ENCODE measurements at places on chromosomes 11 and 22.

DNA sequence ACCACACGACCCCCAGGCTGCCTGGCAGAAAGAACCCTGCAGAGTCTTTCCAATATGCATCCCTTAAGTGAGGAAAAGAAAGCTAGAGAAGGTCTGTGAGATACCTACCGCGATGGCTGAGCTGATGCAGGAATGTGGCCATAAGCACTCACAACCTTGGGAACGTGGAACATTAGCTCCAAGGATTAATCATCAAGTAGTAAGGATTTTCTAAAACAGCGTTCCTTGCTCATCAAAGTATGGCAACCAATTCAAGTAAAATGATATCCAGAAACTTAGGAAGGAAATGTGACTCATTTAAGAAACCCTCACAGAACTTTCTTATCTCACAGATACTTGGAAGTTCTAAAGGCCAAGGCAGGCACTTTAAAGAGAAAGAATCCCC is 12.8 kb downstream of the PACSIN2 start:
- DNase-seq, result peak; percentile 36

DNA sequence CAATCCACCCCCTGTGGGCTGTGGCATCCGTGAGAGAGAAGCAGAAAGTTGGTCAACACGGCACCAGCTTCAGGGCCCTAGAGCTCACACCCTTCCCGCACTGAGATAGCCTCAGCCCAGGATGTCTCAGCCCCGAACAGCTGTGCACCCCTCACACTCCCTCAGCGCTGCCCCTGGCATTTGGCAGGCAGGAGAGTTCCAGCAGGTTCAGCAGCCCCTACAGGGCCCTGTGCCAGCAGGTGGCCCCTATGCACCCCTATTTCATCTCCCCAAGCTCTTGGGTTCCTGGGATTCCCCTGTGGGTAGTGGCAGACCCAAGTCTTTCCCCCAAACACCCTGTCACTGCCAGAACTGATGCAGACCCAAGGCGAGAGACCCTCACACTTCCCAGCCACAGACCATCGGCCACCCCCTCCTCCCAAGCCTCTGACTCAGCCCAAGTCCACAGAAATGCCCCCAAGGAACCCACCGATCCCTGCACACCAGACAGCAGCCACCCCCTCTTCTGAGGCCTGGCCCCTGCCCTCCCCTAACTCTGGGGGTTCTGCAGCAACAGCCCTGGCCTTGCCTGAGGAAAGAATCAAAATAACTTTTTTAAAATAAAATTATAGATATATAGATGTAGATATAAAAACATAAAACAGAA is 183.6 kb downstream of the IGLL1 start:
- DNase-seq, result no peak

DNA sequence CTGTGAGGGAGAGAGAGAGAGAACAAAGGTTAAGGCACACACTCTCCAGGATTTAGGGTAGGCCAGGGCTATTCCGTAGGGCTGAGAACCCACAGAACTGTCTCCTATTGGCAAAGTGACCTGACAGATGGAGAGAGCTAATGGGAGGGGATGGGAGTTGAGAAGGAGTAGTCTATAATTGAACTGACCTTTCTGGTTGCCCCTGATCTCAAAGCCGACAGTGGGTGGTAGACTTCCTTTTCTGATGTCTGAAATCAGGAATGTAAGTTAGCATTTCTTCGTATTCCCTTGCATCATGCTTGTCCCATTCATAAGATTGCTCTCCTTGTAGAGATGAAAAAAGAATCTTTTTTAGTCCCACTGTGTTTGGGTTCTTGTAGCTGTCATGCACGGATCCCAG is 210.1 kb downstream of the NTM start:
- no peak for DNase-seq

DNA sequence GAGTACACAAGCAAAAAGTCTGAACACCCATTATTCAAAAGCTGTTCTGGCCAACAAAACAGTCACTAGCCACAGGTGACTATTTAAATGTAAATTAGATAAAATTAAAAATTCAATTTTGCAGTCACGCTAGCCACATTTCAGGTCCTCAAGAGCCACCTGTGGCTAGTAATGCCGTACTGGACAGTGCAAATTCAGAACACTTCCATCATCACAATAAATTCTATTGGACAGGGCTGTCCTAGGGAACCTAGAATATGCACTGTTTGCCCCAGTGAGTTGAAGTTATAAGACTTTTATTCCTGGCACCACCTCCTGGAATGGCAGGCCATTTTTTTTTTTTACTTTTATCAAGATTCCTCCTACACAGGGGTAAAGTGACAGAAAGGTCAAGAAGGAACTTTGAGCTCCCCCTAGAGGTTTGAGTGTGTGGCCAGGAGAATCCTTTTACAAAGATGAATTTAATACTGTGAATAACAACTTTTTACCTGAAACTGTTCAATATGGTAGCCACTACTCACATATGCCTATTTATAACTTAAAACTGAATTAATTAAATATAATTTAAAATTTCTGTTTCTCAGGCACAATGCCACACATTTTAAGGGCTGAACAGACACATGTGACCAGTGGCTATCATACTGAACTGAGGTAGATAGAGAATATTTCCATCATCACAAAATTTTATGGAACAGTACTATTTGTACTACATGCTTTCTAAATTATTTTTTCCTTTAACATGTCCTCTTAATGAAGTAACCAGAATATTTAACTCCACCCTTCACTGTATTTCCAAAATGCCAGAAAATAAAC is 6.5 kb downstream of the MSANTD2 start:
- peak; percentile 90 for DNase-seq

DNA sequence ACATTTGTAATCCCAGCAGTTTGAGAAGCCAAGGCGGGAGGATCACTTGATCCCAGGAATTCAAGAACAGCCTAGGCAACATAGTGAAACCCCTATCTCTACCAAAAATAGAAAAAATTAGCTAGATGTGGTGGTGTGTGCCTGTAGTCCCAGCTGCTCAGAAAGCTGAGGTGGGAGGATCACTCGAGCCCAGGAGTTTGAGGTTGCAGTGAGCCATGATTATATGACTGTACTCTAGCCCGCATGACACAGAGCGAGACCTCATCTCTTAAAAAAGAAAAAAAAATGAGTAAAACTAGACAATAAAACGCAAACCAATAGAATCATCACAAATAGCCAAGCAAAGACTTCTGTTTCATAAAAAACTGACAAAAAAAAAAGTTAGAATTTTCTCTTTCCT is 21.8 kb downstream of the NUCB2 start:
- DNase-seq, result no peak

DNA sequence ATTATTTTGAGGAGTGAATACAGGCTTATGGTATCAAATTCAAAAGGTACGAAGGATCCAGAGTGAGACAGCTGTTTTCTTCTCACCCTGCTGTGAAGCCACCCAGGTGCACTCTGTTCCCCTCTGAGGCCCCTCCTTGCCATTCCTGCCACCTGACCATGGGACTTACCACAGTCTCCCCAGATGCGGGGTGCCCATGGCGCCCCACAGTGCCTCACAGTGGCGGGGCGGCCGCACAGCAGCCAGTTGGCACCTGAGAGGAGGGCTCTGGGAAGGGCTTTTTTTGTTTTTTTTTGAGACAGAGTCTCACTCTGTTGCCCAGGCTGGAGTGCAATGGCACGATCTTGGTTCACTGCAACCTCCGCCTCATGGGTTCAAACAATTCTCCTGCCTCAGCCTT is 151.7 kb downstream of the CEP164 start:
- DNase-seq, result peak; percentile 46

GRCh38 chr11:115817844-115818468 is 313.7 kb upstream of the CADM1 start:
- DNase-seq, result peak; percentile 14

- peak; percentile 76 for DNase-seq
These were observed 587 bp downstream of the SLC25A22 start for GRCh38 chr11:797296-798092.

GRCh38 chr11:112366777-112367176 is 106.1 kb upstream of the PLET1 start:
- DNase-seq, result no peak

DNA sequence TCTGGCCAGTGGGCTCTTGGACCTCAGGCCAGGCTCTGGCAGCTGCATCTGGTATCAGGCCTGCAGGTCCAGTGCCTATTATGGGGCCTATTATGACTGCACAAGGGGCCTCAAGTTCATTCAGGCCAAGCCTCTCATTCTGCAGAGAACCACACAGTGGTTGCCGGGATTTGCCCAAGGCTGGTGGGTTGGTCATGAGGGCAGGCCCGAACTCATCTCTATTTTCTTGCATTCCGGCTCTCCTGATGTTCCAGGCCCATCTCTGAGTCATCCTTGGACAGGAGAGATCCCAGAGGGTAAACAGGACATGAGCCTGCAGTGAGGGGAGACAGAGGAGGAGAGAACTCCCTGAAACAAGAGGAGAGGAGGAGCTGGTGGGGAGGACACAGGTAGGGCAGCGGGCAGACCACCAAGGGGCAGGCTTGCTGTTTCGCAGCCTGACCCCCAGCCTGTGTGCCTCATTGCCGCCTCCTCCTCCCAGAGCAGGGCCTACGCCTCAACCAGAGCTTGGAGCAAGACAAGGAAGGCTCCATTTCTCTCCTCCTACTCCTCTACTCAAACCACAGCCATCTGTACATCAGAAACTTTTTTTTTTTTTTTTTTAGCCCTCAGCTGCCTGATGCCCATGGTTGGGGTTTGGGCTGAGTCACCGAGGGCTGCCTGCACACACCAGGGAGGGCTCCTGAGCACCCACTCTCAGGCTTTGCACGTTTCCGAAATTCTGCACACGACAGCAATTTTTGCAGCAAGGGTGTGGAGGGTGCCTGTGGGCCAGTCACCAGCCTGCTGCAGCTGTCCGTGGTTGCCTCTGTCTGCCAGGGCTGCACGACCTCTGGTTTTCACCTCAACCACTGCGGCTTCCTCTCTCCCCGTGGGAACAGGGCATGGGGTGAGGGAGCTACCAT is 12.7 kb upstream of the TREH start:
- DNase-seq, result no peak

GRCh38 chr11:65786786-65787636 is at the start of gene OVOL1:
Gene OVOL1, plus strand, starts transcription at chr11:65787063. Its CDS starts 311 bp downstream, at chr11:65787374.
- peak; percentile 87 for DNase-seq

GRCh38 chr22:45709866-45710265 is 38.2 kb downstream of the ATXN10 start:
- no peak for DNase-seq

DNA sequence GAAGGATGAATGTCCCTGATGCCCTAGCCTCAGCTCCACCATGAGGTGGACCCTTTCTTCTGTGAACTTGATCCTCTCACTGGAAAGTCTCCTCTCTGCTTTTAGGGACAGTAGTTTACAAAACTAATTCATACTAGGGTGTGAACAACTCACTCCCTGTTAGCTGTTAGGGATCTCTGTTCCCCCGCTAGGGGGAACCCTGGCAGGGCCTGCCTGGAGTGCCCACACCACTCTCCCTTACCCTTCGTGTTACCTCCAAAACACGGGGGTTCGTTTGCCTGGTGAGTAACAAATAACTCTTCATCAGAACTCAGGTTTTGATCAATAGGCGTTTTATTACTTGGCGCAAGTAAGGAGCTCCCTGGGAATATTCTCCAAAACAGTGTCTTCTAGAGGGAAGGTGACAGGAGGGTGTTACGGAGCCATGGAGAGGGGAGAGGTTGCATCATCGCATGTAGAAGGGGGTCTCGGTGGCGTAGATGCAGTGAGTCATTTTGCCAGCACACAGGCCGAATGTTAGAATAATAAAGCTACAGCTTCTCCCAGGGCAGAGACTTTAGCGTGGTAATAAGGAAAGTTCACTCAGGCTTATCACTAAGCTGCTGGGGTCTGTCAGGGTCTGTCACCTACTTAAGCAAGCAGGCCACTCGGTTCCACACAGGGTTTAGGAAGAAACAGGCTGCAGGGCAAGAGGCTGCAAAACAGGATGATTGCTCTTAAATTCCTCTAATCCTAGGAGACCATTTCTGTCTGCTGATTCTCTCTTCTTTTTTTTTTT is 45.8 kb downstream of the C11orf96 start:
- no peak for DNase-seq

GRCh38 chr11:210122-210802 is 2.8 kb downstream of the RIC8A start:
- no peak for DNase-seq

GRCh38 chr11:78667461-78667860 is 92.8 kb upstream of the NARS2 start:
- no peak for DNase-seq

- DNase-seq, result no peak
These were observed 33.1 kb downstream of the TRIM66 start for GRCh38 chr11:8649361-8649760.

GRCh38 chr11:66953081-66953833 is 4.9 kb downstream of the PC start:
- no peak for DNase-seq

DNA sequence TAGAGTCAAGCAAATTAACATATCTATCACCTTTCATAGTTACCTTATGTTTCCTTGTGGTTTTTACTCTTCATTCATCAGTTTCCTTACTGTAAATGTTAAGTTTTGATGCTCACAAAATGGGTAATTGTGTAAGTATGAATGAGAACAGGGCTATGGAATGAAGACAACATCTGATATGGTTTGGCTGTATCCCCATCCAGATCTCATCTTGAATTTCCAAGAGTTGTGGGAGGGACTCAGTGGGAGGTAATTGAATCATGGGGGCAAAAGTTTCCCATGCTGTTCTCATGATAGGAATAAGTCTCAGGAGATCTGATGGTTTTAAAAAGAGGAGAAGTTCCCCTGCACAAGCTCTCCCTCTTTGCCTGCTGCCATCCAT is 107.6 kb downstream of the CCDC34 start:
- DNase-seq, result no peak

DNA sequence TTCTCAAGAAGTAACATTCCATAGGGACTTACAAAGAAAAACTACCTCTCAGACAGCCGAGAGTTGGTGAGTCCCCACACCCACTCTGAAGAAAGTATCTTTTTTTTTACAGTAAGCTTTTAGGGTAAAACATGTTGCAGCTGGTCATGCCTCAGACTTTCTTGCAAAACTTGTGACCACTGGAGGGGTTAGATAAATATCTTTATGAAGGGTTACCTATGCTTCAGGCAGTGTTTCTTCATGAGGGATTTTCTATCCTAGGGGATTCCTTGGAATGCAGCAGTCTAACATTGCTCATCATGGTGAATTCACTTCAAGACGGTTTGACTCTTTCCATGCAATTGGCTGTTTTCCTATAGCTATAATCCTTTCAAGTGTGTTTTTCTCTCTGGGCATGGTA is 20.8 kb upstream of the SNX19 start:
- DNase-seq, result no peak

DNA sequence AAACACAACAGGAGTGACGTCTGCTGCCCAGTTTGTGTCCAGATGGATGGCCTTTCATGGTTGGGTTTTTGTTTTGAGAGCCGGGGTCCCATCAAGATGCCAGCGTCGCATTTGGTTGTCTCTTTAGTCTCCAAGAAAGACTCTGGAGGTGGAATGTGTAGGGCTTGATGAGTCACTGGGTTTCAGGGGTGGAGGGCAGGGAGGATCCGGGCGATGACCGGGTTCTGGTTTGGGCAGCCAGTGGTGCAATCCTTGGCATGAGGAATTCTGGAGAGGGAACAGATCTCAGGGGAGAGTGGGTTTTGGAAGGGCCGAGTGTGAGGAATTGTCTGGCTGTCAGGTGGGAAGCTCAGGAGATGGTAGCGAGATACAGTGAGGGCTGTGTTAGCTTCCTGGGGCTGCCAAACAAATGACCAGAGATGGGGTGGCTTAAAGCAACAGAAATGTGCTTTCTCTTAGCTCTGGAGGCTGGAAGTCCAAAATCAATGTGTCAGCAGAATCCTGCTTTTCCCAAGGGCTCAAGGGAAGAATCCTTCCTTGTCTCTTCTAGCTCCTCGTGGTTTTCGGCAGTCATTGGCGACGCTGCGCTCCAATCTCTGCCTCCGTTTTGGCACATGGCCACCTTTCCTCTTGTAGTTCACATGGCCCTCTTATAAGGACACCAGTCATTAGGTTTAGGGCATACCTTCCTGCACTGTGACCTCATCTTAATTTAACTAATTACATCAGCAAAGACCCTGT is 26.4 kb upstream of the PPFIA1 start:
- DNase-seq, result no peak

All from GM23338 (cell line).